T-cell (primary cell): ENCODE measurements at places on chromosomes 16 and 17.

DNA sequence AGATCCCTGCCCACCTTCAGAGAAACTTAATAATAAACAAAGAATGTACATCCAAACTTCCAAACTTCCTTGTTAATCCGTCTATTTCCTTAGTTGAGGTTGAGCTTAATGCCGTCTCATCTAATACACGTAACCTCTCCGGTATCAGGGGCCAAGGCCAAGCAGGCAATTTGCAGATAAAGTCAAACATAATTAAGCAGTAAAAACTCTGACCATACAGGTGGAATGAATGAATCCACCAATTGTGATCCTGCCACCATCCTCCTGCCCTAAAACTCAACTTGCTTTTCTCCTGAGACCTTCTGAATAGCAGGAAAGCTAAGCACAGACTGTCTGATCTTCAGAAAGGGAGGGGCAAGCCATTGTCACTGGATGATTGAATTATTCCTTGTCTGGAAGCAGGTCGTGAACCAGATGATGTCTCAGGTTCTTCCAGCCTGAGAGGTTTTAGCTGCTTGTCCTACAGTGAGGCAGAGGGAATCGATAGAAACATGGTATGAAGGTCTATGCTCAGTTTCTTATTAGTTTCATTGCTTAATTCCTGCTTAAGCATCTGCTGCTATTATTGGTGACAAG, 1111.8 kb upstream of the EEF2KMT start:
- no peak for DNase-seq

GRCh38 chr17:56849131-56849530, 15.2 kb downstream of the DGKE start:
- DNase-seq = no peak

DNA sequence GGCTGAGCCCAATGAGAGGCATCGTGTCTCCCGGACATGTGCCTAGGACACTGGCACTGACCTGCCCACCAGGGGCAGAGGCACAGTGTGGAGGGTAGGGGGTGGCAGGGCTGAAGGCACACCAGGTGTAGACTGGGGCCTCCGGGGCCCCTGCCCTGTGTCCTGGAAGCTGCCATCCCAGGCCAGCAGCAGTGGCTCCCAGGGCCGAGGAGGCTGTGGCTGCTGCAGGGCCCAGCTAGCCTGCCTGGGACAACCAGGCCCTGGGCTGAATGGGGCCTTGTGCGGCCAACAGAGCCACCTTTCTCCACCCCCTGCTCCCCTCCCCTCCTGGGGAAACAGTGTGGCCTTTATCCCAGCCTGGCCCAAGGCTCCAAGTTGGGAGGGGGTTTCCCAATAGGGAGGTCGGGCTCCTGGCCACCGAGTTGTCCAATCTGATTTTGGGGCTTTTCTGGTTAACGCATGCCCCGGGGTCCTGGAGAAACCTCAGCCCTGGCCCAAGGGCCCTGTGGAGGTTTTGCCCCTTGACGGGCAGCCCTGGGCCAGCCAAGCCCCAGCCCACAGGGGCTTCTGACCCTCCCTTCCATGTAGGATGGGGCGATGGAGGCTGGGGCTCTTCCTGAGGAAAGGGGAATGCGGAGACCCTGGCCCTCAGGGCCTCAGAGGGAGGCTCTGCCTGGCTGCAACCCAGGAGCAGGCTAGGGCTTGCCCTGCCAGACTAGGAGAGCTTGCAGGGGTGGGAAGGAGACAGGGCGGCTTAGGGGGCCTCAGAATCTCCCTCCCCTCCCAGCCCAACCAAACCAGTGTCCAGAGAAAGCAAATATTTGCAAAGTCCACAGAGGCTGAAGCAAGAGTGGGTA, 4.2 kb downstream of the MTSS2 start:
- DNase-seq = no peak

DNA sequence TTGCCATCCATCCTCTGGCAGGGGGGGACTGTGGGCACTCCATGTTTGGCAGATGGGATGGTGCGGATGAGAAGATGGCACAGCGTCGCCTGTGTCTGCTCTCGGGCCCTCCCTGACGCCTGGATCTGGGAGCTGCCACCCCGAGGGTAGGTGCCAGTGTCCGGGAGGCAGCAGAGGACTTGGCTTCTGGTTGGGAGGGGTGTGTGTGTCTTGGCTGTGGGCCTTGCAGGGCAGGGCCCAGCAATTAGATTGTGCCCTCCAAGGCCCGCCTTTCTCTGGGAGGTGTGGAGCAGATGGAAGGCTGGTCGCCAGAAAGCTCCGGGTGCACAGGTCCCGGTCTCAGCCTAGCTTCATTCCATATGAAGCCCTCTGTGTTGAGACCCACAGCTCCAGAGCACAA, 1.4 kb downstream of the RAP1GAP2 start:
- no peak for DNase-seq

- DNase-seq = no peak
These were observed 320.8 kb downstream of the FOXL1 start for GRCh38 chr16:86899151-86899550.

- DNase-seq = no peak
These were observed 124.9 kb downstream of the MRTFB start for GRCh38 chr16:14196011-14196410.

- no peak for DNase-seq
These were observed 201.4 kb upstream of the CIBAR2 start for GRCh38 chr16:85313526-85314301.

- peak; percentile 35 for DNase-seq
These were observed 19.3 kb upstream of the SLFN13 start for GRCh38 chr17:35467824-35468223.

DNA sequence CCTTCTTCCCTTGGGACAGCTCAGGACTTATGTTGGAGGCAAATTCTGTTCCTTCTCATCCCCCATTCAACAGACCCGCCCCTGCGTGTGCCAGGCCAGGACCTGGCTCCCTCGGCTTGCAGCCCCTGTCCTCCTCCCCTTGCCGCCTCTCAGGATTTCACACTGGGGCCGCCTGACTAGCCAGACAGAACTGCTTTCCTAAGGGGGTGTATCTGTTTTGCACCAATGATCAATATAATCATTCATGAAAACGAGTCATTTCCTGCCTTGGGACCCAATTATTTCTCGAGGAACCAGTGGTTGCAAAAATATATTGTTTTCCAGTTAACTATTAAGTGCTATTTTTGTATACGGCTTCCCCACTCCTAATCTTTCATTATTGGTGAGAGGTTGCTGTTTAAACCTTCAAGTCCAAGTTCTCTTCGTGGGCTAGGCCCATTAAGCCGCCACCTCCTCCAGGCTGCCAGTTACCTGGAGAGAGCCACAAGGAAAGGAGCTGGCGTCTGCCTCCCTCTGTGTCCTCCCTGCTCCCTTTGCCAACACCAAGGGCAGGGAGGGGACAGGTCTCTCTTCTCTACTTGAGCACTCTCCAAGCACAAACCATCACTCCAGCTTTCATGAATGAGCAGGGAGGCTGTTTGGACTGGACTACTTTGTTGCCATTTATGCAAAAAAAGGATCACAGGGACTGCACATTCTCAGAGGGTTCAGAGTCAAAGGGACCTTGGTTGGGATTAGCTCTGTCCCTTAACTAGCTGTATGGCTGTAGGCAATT, 8.9 kb downstream of the DCAKD start:
- DNase-seq = no peak

GRCh38 chr16:2524339-2524938, 4.3 kb downstream of the AMDHD2 start:
- DNase-seq = no peak

GRCh38 chr16:70156207-70156978, 17.2 kb upstream of the CLEC18C start:
- no peak for DNase-seq

- no peak for DNase-seq
These were observed 17.8 kb upstream of the CLEC3A start for GRCh38 chr16:78004517-78004916.

DNA sequence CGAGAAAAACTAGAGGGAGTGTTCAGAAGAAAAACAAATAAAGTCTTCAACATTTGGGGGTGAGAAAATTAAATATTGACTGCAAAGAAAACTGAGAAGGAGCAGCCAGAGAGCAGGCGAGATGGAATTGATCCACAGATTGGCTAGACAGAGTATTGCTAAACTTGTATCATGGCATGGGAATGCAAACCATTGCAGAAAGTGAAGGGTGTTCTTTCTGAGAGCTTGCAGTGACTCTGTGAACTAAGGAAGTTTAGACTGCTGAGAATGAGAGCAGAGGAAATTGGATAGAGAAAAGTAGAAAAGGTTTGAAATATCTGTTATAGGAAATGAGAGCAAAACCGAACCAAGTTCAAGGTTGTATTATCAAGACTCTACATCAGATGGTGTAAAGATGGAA, 191.5 kb downstream of the HS3ST3A1 start:
- no peak for DNase-seq

DNA sequence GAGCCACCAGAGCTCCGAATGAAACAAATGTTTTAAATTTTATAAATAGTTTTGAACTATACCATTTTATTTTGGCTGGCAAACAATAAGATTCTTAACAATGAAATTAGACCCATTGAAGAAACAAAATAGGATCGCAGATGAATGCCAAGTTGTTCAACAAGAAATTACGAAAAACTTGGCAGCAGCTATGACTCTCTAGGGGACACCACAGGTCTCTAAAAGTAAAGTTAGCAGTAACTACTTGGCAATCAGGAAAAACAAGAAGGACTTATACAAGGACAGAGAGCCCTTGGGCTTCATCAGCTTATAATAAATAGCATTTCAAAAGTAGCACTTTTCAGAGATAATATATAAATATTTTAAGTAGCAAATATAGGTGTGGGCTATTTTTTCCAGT, 603.8 kb upstream of the PSMD7 start:
- DNase-seq = no peak

- no peak for DNase-seq
These were observed 13.7 kb downstream of the APOH start for GRCh38 chr17:66215529-66215911.

DNA sequence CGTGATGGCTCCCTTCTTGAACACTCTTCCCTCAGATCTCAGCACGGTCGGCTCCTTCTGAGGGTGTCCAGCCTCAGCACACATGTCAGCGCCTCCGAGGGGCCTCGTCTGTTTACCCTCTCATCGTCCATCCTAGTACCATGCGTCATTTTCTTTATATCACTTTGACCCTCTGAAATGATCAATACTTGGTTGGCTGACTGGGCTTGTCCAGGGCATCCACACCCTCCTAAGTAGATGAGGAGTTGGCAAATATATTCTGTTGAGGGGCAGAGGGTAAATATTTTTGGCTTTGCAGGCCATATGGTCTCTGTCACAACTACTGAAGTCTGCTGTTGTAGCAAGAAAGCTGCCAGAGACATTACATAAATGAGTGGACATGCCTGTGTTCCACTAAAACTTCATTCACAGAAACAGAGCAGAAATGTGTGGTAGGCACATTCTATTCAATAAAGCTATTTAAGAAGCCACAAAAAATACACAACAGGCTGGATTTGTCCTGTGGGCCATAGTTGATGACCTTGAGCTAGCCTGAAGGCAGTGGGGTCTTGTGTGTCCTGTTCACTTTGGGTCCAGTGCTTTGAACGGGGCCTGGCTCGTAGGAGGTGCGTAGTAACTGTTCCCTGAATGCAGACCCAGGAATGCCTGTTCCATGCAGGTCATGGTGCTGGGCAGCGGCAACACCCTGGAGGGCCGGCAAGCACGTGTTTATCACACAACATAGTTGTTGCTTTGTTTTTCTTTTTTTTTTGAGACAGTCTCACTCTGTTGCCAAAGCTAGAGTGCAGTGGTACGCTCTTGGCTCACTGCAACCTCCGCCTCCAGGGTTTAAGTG, 185.8 kb downstream of the SNX29 start:
- no peak for DNase-seq
